NCI-H446 (cell line): ENCODE measurements at places on chromosomes 3 and 15.

DNA sequence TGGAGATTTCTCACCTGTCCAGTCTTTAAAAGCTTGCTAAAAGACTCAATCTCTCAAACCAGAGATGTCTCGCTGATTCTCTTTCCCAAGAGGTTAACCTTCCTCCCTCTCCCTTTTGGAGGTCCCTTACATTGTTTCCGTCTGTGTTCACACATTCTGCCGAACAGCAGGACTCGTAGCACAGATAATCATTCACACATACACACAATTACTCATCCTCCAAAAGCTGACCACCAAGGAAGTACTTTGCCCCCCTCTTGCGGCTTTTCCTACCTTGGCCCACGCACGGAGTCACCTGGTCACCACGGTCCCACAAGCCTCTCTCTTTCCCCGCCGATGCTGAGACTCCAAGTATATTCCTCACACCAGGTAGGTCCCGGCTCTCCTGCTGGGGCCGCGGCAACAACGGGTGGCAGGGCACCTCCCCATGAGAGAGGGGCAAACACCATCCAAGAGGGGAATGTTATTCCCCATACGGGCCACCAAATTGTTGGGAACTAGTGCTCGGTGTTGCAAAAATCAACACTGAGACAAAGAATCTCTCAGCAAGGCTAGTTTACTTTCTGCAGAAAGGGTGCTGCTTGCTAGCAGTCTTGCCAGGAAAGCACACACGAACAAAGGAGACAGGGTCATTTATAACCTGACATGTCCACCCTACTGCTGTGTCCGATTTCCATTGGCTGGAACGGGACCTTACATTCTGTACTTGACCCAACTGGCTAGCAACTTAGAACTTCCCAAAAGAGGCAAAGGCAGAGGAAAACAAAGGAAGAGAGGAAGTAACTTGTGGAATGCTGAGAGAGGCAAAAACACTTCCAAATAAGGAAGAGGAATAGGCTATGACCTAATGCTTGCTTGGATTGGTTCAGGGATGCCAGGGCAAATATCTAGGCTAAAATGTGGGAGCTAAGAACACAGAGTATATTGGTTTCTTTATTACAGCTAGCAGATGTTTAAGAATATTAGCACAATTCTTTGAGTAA lies 102.1 kb upstream of the NECTIN3 start:
- no peak for DNase-seq

GRCh38 chr15:64766058-64766457 lies 9.3 kb downstream of the RBPMS2 start:
- DNase-seq: no peak

DNA sequence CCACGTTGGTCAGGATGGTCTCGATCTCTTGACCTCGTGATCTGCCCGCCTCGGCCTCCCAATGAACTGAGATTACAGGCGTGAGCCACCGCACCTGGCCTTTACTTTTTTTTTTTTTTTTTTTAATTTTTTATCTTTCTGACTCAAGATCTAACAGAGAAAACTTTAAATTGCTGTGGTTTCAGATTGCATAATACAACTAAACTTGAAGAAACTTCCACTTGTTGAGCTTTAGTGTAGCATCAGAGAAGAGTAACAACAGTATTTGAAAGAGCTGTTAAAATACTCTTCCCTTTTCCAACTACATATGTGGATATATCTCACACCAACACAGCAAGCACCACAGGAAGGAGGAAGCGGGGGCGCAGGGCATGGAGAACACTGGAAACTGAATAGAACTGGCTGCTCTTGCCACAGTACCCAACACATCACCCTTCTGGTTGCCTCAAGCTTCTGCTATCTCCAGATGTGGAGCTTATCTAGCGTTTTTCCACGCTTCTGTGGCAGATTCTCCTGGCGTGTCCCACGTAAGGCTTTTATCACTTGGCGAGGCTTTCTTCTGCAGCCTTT lies 45.4 kb downstream of the MAP6D1 start:
- DNase-seq: no peak

GRCh38 chr3:38960953-38961622 lies 90.7 kb downstream of the SCN11A start:
- peak; percentile 1 for DNase-seq

DNA sequence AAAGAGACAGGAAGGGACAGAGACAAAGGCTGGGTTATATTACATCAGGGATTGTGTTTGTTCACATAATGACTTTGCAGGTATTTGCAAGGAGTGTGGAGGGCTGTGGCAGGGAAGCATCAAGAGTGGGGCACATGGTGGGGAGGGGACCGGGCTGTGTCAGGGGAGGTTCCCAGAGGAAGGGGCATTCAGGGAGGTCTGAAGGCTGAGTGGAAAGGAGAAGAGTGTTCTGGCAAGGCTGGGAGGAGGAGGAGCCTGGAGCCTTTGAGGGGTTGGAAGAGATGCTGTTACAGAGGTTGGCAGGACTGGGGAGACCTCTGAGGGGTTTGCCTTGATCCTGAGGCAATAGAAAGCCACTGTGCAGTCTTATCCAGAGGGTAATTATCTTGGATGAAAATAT lies 49.4 kb downstream of the EXOG start:
- DNase-seq: no peak
